ENCODE measurements at places on chromosomes 1 and 21.
A peak's percentile ranks its signal among the peaks of the same experiment; 100 is the strongest.

DNA sequence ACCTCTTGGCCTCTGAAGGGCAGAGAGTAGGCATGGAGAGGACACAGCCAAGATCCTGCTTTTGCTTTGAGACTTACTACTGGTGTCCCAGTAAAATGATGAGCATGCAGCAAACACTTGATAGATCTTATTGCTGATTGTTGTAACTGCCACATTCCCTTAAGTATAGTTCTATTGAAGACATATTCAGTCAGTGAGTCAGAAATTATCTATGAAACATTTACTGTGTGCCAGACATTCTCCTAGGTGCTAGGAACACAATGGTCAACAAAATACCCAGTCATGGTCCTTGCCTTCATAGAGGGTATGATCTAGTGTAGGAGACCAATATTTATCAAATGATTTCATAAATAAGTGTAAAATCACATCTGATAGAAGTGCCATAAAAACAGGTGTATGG is 13.6 kb downstream of the STYXL2 start:
- no peak for DNase-seq

GRCh38 chr1:20112279-20113000 is 6.9 kb downstream of the PLA2G2D start:
- no peak for DNase-seq

DNA sequence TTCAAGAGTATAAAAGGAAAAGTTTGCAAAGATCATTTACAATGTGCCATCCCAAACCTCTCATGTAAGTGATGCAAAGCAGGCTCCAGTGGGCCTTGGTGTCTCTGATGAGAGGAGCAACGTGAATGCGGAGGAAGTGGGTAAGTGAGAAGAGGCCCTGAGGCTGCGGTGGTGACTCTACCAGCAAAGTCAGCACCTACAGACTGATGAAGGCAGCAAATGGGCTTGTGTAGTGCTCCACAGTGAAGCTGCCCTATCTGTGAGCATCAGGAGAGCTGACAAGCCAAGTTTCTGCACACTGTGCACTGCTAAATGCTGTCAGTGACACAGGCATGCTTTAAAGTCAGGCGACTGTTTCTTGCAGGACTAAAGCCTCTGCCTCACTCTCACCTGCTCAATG is 15.6 kb upstream of the RAP1A start:
- no peak for DNase-seq

- DNase-seq, result peak; percentile 30
Observed at GRCh38 chr1:91092503-91092902, 70.7 kb upstream of the ZNF644 start.

GRCh38 chr1:150015651-150016131 is 5.2 kb upstream of the OTUD7B start:
- DNase-seq, result no peak

GRCh38 chr1:50735443-50735842 is 224.6 kb downstream of the FAF1 start:
- DNase-seq, result peak; percentile 45

- DNase-seq, result peak; percentile 86
Observed at GRCh38 chr1:25573591-25573930, 30.2 kb downstream of the LDLRAP1 start.

Data from MCF 10A (cell line).